Left hindlimb (tissue), 1 donor: ENCODE measurements at places on chromosomes 2 and 18.

- DNase-seq = no peak
Observed at GRCh38 chr18:26854292-26854881, 11.1 kb downstream of the AQP4 start.

- DNase-seq = no peak
Observed at GRCh38 chr2:84957771-84958134, 13.2 kb upstream of the KCMF1 start.

- no peak for DNase-seq
Observed at GRCh38 chr2:15293262-15293937, 267.7 kb downstream of the NBAS start.

- no peak for DNase-seq
Observed at GRCh38 chr2:162579986-162580385, 236.1 kb downstream of the GCA start.

- no peak for DNase-seq
Observed at GRCh38 chr18:74942319-74942910, 266.5 kb downstream of the PTGR3 start.

GRCh38 chr2:111037128-111037527 lies 83.6 kb upstream of the BCL2L11 start:
- DNase-seq = no peak
